ENCODE measurements at places on chromosomes 1 and 21.

GRCh38 chr1:2629627-2630497, 3.0 kb downstream of the MMEL1 start:
- no peak for DNase-seq

DNA sequence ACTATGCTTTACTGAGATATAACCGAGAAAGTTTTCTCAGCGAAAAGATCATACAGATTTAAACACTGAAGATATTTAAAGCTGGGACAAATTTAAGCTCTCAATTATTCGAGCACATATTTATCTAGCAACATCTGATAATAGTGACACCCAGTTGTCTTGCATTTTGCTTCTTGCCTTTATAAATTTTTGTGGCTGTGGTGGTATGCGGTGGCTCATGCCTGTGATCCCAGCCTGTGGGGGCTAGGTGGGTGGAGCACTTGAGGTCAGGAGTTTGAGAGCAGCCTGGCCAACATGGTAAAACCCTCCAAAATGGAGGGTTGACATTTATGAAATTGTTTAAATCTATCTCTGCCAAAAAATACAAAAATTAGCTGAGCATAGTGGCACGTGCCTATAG, 312.2 kb downstream of the SPATA17 start:
- DNase-seq = no peak

- no peak for DNase-seq
These were observed 126.9 kb upstream of the ATP1A1 start for GRCh38 chr1:116246174-116246573.

- no peak for DNase-seq
These were observed 257.5 kb downstream of the TOMM20 start for GRCh38 chr1:234871039-234871709.

- DNase-seq = peak; percentile 81
These were observed 33.8 kb upstream of the MPZL1 start for GRCh38 chr1:167687919-167688519.

GRCh38 chr1:219310181-219310728, 136.6 kb downstream of the LYPLAL1 start:
- no peak for DNase-seq

GRCh38 chr1:218633238-218633988, 288.3 kb downstream of the TGFB2 start:
- no peak for DNase-seq

DNA sequence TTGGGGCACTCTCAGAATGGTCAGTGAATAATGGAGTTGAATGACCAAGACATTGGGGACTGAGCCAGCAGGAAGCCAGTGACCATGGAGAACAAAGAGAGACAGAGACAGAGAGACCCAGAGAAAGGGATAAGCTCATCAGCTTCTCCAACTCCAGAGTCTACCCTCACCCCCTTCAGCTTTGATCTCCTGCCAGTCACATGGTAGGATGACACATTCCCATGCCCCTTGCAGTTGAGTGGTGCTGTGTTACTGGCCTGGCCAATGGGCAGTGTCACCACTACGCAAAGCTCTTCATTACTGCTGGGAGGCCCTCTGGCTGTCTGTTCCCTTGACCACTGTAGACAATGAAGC, 643.5 kb downstream of the AJAP1 start:
- DNase-seq = no peak

GRCh38 chr1:231736464-231736863, 109.9 kb downstream of the DISC1 start:
- DNase-seq = no peak

- no peak for DNase-seq
These were observed 51.0 kb downstream of the SCP2 start for GRCh38 chr1:52978045-52978444.

- DNase-seq = no peak
These were observed 22.3 kb downstream of the CROCC start for GRCh38 chr1:16944038-16944437.

- no peak for DNase-seq
These were observed 13.9 kb upstream of the TMEM222 start for GRCh38 chr1:27307874-27308598.

DNA sequence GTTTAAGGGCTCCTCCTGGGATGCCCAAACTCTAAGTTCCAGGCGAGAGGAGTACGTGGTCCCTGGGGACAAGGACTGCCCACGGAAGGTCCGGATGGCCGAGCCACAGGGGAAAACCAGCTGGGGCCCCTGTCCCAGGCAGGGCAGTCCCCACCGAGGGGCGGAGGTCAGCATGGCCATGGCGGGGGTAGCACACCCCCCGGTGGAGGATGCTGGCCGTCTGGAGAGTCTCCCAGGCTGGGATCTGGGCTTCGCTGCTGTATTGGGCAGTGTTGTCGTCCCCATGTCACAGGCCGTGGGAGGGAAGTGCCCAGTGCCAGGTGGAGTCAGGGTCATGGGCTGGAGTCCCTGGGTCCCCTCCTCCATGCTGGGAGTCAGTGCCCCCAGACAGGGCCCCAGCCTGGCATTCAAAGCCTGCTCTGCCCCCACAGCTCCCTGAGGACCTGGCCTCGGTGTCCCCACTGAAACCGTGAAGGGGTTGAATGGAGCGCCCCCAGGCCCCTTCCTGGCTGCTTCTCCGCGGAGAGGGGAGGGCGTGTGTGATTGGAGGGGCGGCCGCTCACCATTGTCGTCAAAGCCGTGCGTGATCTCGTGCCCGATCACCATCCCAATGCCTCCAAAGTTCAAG, 6.8 kb downstream of the PRXL2B start:
- DNase-seq = no peak

- DNase-seq = peak; percentile 56
These were observed 10.1 kb upstream of the SESN2 start for GRCh38 chr1:28249013-28249865.

DNA sequence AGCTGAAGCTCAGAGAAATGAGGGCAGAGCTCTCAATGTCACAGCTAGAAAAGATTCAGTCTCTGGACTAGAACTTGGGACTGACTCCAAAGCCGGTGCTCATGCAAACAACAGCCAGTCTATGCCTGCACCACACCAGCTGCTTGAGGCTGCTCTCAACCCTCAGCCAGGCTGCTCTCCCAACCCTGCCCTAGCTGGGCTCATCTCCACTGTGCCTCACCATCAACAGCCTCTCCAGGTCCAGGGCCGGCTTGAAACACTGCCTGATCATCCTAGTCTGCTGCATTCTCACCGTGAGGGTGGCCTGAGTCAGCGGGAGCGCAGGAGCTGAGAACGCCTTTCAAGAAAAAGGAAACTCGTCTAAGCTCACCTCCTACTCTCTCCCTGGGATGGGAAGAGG, 94.5 kb downstream of the PTPRU start:
- no peak for DNase-seq

GRCh38 chr1:10796029-10796944, at the start of gene CASZ1:
Gene CASZ1, minus strand, starts transcription at chr1:10796646. Its CDS starts 102,757 bp downstream, at chr1:10693889.
- DNase-seq = no peak

GRCh38 chr1:162171111-162171510, 101.6 kb downstream of the NOS1AP start:
- no peak for DNase-seq

GRCh38 chr1:245311887-245312536, 157.2 kb downstream of the KIF26B start:
- no peak for DNase-seq

GRCh38 chr1:174743654-174744561, 255.8 kb upstream of the CACYBP start:
- DNase-seq = no peak

DNA sequence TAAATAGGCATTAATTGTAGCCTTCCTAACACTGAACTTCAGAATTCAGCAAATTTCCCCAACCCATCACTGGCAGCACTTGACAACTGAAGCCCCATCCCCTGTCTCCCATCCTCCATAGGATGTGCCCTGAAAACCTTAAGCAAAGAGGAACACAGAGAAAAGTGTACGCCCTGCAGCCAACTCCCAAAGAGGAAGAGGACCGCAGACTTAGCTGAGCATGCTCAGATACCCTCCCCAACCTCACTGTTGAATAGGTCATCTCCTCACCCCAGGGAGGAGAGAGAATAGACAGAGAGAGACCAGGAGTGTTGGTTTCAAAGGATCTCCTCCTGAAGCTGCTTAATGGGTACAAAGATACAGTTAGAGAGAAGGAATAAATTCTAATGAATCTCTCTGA, 50.5 kb downstream of the CD2 start:
- peak; percentile 60 for DNase-seq

GRCh38 chr1:22182715-22183114, 39.8 kb upstream of the WNT4 start:
- no peak for DNase-seq

Measured in activated CD4-positive, alpha-beta memory T cell treated with anti-CD3 and anti-CD28 coated beads for 36 hours (primary cell).